ENCODE measurements at places on chromosomes 11 and 22.

DNA sequence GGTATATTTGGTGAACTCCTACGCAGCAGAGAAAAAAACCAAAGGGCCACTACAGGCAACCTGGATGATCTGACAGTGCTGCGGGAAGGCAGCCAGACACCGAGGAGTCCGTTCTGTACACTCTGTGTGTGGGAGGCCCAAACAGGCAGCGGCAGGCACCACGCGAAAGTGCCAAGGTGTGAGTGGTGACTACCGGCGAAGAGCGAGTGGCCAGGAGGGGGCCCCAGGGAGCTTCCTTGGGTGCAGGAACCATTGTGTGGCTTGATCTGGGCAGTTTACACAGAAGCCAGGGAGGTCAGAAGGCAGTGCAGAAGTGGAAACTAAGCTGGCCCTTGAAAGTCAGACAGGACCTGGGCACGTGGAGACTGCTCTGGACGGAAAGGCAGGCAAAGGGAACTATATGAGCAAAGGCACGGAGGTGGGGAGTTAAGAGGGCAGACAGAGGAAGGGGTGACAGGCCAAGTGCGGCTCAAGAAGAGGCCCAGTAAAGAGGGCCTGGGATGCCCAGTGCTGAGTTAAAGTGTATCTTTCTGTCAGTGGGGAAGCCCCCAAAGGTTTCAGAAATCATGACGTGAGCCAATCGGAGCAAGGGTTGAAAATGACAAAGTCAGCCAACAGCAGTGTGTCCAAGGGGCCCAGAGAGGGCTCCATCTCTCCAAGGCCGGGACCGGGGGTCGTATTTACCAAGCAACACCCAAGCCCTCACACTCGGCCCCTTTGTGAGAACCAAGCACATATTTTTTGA lies 10.6 kb downstream of the TMEM184B start:
- peak; percentile 44 for DNase-seq

DNA sequence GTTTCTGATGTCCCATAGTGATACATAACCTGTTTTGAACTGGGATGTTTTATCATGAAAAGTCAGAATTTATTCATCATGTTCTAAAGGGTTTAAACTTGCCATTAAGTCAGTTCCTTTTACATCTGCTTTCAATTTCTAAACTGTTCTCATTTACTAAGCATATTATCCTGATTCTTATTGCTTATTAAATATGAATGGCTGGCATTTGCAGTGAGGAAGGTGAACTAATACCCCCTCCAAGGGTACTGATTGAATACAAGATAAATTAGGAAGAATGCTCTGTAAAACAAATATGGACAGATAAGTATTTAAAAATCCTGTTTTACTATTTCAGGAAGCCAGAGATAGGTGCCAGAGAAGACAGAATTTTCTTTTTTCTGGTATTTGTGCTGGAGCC lies 70.8 kb upstream of the HORMAD2 start:
- DNase-seq: no peak

DNA sequence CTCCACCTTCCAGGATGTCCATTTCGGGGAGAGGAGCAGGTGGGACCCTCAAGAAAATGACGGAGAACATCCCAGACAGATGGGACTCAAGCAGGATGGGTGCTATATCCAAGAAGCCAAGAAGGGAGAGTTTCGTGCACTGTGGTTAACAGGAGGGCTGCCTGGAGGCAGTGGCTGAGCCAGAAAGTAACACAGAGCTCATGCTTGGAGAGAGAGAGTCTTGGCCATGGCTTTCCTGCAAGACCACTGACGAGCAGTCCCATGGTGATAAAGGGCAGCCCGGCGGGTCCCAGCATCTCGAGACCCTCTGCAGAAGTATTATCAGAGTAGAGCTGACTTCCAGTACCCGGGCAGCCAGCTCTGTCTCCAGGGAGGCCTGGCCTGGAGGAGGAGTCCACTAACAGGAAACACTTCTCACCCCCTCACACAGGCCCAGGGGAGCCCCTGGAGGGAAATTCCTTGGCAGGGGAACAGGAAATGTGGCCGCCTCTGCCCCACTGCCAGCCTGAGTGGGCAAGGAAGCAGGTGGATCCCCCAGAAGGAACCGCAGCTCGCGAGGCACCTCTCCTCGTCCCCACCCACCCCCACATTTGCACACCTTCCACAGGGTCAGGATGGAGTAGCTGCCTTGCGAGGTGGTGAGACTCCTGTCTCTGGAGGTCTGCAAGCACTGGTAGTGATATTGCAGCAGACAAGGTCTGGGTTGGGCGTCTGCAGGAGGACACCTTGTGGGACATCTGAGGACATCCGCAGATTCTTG lies 32.2 kb downstream of the CYTH4 start:
- no peak for DNase-seq

- DNase-seq: no peak
Observed at GRCh38 chr11:19735157-19735908, 22.7 kb downstream of the NAV2 start.

DNA sequence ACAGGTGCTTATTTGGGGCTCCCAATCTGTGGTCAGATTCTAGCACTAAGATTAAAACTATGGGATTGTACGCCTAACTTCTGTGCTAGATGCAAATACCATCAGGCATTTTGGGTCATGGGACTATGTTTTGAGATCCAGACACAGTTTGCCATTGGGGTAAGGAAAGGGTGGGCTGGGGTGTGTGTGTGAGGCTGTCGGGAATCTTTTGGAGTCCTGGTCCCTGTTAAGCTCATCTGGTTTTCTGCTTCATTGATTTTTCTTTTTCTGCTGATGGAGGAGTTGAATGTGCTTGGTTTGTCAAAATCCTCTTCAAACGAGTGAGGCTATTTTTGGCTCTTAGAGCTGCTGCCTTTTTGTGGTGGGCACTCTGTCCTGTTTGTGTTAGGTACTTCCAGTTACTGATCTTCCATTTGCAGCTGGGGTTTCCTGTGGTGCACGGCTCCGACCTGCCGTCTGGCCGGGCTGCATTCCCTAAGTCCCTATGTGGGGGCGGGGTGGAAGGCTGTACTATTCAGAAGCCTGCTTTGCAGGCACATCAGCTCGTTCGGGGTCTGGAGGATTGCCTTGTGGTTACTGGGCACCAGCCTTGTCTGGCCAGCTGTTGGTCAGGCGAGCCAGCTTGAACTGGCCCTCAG lies 2.9 kb downstream of the BCR start:
- no peak for DNase-seq

GRCh38 chr11:67449116-67449844 lies 3.2 kb downstream of the GPR152 start:
- no peak for DNase-seq

DNA sequence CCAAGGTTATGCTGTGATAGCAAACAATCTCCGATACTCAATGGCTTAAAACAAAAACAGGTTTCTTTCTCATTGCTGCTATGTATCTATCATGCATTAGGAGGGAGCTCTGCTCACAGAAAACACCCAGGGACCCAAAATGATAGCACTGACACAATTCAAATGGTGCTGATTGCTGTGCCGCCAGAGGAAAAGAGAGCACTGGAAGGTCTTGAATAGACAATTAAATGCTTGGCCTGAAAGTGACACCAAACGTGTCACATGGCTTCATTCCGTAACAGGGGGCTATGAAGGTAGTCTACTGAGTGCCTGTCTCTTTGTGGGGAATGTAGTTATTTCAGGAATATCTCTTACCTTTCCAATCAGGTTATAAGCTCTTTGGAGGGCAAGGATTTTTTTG lies 94.2 kb downstream of the FAR1 start:
- no peak for DNase-seq

DNA sequence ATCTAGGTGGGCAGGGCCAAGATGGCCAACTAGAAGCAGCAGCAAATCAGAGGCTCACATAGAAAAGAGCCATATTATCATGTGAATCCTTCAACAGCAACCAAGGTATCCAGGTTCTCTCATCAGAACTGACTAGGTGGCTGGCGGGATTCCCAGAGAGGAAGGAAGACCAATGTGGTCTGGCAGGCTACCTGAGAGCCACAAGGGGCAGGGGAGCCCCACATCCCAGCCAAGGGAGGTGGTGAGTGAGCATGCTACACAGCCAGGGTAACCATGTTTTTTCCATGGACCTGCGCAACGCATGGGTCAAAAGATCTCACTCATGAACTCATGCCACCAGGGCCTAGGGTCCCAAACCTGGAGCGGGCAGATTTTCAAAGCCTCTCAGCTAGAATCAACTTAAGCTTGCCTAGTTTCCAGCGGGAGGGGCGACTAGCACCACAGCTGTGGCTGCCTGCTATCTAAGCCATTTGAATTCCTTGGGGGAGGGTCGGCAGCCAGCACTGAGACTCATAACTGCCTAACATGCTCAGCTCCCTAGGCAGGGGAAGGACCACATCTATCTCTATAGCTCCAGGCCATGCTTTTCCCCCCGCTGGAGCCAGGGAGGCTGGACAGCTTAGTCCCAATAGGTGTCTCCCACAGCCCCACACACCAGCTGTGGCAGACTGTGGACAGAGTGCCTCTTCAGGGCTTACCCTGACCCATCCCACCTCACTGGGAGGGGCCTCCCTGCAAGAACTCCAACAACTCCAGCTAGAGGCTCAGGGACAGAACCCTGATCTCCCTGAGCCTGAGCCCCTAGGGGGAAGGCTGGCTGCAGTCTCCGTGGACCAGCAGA lies 28.7 kb upstream of the CASP12 start:
- no peak for DNase-seq

DNA sequence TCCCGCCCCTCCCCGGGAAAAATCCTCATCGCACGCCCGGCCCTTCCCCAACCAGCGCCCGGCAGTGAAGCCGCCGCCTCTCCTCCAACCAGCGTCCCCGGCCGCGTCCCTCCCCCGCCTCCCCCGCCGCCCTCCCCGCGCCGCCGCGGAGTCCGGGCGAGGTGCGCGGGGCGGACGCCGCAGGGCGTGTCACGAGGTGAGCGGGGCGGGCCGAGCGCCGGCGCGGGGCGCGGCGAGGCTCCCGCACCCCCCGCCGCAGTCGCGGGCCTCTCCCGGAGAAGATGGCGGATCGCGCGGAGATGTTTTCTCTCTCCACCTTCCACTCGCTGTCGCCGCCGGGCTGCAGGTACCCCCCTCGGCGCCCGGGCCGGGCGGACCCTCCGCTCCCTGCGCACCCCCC lies at the start of gene MAPK8IP2:
Gene MAPK8IP2 (plus strand): TSS at position 256 of the 400 bp plus-strand sequence. CDS start 26 bp downstream, at position 282.
- no peak for DNase-seq

- DNase-seq: no peak
Observed at GRCh38 chr11:12494699-12495098, 117.3 kb downstream of the PARVA start.

DNA sequence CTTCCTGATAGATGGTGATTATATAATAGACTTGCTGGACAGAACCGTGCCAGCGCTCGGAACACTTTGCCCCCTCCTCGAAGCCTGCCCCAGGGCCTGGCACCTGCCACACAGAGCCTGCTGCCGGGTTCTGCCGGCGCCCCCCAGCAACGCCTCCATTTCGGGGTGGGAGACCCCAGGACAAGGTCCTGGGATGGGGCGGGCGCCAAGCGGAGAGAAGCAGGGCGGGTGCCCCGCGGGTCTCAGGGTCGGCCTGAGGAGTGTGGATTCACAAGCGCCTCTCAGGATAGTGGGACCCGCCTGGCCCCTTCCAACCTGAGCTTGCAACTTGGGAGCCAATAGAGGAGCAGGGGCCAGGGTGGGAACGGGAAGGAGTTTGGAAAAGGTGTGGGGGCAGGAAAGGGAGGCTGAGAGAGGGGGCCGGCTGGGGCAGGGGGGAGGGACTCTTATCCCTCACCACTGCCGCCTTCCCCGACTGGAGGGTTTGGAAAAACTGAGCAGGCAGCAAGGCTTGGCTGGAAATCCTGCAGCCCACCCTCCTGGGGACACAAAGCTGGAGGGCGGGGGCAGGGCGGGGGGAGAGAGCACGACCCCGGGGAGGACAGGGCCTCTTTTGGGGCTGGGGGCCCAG lies 3.3 kb upstream of the BCL9L start:
- DNase-seq: no peak

DNA sequence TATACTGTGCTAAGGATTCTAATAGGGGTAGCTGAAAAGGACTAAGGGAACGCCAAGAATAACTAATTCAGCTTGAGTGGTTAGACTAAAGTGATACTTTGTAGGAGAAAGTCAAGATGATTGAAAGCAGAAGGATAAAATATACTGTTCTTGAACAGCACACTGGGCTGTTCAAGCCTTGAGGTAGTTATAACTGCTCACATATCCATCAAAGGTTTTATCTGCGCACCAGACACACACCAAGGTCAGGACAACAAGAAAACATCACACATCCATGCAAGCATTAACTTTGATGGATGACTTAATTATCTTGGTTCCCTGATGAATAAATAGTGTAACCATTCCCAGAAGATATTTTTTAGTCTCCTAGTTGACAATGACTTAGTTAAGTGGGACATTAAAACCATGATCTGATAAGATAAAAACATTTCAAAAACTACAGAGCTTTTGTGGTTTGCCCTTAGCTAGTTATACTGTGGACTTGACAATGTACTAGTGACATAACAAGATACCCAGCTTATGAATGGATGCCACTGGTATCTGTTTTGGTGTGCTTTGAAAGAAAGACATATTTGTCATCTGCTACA lies 728.9 kb downstream of the JRKL start:
- no peak for DNase-seq
